ENCODE measurements at places on chromosomes 6 and 20.

- no peak for DNase-seq
Observed at GRCh38 chr6:121932076-121932991, 467.1 kb upstream of the HSF2 start.

- no peak for DNase-seq
Observed at GRCh38 chr6:87916446-87916845, 131.2 kb upstream of the SPACA1 start.

DNA sequence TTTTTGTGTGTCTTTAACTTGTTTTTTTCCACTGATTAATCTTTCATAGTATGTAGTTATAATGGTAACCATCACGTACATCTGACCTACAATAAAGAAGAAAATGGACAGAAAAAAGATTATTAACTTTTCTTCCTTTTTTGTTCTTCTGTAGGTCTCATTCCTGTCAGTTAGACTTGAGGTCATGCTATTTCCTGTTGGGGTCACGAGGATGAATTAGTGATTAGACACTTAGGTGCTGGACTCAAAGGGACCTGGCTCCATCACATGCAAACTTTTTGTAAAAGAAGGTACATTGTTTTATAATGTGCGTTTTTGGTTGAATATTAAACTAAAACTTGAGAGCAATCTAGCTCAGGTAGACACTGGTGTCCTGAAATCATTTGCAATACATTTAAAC lies 14.8 kb downstream of the MARCKS start:
- DNase-seq, result no peak

GRCh38 chr6:169589293-169589692 lies 112.5 kb downstream of the WDR27 start:
- no peak for DNase-seq

DNA sequence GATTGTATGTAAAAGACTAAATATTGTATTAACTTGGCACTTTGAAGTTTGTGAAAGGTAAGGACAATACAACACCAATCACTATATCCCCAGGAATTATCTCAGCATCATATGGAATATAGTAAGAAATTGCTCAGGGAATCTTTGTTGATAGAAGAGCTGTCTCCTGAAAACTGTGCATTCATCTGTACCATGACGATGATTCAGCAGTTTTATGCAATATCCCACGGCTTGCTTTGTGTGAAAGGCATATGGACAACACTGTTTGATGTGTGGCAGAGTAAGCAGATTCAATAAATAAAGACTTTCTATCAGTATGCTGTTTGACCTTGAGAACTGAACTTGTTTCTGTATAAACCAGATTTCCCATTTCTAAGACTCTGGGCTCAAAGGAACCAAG lies 147.5 kb upstream of the PLN start:
- DNase-seq, result no peak

GRCh38 chr6:52976149-52976548 lies 18.9 kb downstream of the GSTA4 start:
- DNase-seq, result no peak

DNA sequence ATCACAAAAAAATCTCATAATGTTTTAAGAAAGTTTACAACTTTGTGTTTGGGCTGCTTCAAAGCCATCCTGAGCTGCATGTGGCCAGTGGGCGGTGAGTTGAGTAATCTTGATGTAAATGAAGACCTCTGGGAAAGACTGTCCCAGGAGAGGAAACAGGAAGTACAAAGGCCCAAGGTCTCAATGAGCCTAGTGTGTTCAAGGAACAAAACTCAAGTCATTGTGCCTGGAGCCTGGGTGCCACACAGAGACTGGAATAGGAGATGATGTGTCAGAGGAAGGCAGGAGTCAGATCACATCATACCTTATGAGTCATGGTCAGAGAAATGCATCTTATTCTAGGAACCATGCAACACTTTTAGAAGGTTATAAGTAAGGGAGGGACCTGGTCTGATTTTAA lies 51.5 kb downstream of the COL19A1 start:
- DNase-seq, result no peak

GRCh38 chr6:158188591-158188990 lies 20.4 kb downstream of the GTF2H5 start:
- DNase-seq, result no peak

DNA sequence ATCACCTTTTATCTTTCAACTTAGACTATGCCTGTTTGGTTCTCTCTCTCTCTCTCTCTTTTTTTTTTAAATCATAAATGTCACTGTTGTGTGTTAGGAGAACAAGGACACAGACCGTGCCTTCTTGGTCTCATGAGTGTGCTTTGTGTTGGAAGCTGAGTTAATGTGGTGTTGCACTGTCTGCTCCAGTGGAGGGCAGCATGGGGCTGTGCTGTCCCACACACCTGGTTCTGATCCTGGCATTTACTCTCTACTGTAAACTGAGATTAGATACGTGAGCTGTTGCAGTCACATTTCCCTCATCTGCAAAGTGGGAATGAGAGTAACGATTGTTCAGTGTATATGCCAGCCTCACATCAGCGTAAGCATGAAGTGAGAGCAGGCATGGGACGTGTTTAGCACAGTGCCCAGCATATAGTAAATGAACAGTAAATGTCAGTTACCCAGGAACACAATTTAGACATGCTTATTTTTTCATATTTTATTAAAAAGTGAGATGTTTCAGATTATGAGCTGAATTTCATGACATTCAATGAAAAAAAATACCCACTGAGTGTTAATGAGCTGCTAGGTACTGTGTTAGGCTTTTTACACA lies 161.1 kb downstream of the FARS2 start:
- no peak for DNase-seq

GRCh38 chr6:17971128-17972073 lies 16.0 kb downstream of the KIF13A start:
- no peak for DNase-seq

DNA sequence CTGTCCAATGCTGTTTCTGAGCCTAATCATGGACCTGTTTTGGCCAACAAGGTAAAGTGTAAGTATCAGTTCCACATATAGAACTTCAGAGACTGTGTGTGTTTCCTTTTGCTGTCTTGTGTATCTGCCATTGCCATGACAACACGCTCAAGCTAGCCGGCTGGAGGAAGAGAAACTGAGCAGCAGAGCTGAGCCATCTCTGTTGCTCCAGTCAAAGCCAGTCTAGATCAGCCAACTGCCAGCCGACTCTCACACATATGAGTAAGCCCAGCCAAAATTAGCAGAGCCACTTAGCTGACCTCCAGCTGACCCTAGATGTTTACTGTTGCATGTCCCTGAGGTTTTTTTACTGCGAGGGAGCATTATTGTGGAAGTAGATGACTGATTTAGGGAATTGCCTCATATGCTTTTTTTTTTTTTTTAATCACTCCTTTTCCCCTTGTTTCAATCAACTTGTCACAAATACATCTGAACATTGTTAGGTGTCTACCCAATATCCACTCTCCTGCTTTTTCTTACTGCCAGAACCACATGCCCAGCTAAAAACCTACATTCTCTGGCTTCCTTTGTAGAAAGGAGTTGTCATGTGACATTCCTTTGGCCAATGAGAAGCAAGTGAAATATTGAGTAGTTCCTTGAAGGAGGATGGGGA lies 304.3 kb upstream of the SUPT3H start:
- DNase-seq, result no peak

DNA sequence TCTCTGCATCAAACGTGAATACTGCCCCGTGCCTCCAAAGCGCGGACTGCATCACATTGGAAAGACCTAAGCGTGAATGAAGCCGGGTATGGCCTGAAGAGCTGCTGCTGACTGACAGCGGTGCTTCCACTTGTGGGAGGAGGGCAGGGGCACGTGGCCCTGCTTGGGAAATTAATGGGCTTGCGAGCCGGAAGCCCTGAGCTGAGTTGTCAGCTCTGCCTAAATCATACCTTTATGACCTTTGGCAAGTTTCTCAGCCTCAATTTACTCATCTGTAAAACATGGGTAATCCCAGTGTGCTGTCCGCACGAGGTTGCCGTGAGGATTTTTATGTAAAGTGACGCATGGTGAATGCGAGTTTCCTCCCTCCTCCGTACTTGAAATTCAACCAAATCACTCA lies 67.0 kb upstream of the FOXQ1 start:
- no peak for DNase-seq

DNA sequence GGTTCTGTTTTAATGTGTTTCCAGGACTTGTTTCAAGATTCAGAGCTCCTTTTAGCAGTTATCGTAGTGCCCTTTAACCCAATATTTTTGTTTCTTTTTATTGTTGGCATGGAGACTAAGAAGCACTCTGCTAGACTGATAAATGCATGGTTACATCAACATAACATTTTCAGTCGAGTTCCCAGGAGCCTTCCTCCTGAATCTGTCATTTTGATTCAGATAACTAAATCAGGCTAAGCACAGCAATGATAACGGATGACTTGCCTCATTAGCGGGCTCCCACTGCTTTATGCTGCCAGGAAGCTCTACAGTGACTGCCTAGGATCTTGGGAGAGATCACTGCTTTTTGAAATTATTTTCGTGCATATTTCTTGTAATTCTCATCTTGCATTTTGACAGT lies 772.8 kb upstream of the GJE1 start:
- no peak for DNase-seq

GRCh38 chr6:166921570-166921969 lies 34.8 kb downstream of the RNASET2 start:
- no peak for DNase-seq

GRCh38 chr6:124008000-124008987 lies 204.6 kb downstream of the NKAIN2 start:
- no peak for DNase-seq

DNA sequence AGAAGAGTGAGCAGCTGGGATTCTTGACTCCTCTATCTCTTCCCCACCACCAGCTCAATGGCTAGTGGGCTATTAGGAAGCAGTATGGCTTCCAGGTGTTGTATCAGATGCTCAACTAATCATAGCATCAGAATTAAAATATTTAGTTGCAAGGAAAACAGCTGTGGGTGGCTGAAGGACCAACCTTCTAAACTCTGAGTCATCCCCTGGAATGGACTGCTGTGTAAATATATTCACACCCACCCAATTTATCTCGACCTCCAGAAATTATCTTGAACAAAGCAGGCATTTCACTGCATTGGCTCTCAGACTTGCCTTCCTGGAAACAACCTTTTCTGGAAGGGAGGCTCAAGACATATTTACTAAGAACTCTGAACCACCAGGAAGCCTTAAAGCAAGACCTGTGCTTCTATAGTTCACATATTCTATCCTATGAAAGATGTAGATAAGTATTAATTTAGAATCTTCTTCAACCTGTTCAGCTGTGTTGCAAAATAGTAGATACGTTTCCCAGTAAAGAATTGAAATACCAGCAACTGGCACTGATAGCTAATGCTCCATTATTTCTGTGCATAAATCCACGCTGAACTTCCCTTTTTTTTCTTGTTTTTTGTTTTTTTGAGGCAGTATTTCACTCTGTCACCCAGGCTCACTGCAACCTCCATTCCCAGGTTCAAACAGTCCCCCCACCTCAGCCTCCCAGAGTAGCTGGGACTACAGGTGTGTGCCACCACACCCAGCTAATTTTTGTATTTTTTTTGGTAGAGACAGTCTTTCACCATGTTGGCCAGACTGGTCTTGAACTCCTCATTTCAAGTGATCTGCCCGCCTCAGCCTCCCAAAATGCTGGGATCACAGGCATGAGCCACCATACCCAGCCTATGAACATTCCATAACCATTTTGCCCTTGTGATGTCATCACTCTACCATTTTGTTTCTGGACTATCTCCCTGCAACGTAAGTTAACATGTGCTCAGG lies 56.9 kb upstream of the CD2AP start:
- DNase-seq, result no peak

GRCh38 chr6:106101466-106101865 lies 15.3 kb downstream of the PRDM1 start:
- no peak for DNase-seq

- DNase-seq, result no peak
Observed at GRCh38 chr6:98670045-98670746, 164.2 kb upstream of the POU3F2 start.

DNA sequence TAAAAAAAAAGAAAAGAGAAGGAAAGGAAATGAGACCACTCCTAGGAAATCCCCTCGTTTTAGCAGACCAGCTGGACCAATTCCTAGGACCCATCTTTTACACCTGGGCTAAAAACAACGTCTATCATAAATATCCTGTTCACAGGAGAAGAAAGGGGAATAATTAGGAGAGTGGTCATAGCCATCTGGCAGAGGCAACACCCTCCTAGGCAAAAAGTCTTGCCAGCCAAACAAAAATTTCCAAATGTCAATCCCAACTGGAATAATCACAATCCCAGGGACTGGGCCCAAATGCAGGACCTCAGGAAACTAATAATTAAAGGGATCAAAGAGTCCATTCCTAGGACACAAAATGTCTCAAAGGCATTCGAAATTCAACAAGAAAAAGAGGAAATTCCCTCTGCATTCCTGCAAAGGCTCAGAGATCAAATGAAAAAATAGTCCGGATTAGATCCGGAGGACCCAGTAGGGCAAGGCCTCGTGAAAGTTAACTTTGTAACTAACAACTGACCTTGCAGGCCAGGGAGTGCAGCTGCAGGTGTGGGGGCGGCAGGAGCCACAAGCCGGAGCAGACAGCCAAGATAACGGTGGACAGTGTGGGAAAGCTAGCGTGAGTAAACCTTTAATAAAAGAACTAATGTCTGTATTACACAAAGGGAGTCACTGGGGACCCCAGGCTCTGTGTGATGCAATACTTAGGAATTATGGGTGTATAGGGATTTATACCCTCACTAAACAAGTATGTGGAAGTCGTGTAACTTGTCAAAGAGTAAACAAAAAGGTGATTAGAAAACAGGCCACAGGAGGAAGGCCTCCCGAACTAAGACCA lies 11.7 kb downstream of the LCA5 start:
- no peak for DNase-seq

GRCh38 chr6:28248916-28249315 lies 3.2 kb downstream of the ZKSCAN4 start:
- DNase-seq, result no peak

- no peak for DNase-seq
Observed at GRCh38 chr20:37285664-37286374, 3.6 kb upstream of the MANBAL start.

GRCh38 chr6:115830895-115831294 lies 229.8 kb downstream of the FRK start:
- no peak for DNase-seq

DNA sequence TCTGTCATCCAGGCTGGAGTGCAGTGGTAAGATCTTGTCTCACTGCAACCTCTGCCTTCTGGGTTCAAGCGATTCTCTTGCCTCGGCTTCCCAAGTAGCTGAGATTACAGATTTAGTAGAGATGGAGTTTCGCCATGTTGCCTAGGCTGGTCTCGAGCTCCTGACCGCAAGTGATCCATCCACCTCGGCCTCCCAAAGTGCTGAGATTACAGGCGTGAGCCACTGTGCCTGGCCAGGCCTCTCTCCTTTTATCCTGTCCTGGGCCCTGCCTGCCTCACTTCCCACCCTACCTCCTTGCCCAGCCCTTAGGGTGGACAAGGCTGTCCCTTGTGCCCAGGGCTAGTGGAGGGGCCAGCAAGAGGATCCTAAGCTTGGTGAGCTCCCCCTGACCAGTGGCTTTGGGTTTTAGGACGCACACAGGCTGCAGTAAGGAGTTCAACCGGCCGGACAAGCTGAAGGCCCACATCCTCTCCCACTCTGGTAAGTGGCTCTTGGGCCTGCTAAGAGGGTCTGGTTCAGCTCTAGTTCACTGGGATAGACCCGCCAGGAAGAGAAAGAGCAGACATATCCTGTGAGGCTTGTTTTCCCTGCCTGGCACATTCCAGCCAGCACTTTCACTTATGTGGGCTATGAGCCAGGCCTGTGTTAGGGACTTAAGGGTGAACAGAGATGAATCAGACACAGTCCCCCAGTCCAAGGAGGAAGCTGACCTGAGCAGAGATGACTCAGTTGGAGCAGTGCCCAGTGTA lies 21.9 kb upstream of the CHMP4B start:
- DNase-seq, result no peak

GRCh38 chr6:151111670-151112069 lies 128.1 kb upstream of the AKAP12 start:
- no peak for DNase-seq
